SW 1271 (cell line): ENCODE measurements at places on chromosomes 3 and 15.

DNA sequence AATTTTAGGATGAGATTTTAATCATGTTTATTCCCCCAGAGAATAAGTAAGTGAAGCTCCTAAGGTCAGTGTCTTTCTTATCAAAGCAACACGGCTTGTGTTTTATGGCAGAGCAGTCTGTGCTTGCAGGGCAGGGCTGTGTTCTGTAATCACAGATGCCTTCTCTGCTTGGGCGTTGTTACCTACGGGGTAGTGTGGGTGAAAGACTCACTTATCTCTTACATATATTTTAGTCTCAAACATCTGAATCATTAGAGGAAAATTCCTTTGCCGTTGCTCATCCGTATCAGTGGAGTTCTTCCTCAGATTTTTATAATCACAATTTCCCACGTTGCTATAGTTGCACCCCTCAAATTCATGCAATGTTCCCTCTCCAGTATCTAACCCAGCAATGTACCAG is 271.7 kb upstream of the MEIS2 start:
- DNase-seq: no peak

GRCh38 chr3:43707998-43708397 is 17.3 kb downstream of the ABHD5 start:
- peak; percentile 50 for DNase-seq

DNA sequence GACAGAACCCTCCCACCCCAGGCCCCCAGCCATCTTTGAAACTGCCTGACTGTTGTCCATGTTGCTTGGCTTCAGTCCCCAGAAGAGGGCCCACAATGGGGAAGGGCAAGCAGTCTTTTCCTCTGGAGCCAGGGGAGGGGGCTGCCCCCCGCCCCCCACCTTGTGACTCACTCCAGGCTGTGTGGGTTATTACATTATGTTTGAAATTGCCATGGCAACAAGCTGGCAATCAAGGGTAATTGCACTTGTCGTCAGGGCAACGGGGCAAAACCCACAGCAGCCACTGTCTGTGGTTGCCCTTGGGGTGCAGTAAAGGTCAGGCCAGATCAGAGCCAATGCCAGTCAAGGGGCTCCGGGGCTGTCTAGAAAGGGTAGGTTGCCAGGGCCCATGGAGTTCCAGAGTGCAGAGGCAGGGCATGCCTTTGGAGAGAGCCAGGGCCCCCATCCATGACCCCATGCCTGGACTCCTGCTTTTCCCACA is 3.1 kb upstream of the CAMKV start:
- no peak for DNase-seq

- DNase-seq: no peak
These were observed 142.9 kb upstream of the TP63 start for GRCh38 chr3:189488241-189488767.

DNA sequence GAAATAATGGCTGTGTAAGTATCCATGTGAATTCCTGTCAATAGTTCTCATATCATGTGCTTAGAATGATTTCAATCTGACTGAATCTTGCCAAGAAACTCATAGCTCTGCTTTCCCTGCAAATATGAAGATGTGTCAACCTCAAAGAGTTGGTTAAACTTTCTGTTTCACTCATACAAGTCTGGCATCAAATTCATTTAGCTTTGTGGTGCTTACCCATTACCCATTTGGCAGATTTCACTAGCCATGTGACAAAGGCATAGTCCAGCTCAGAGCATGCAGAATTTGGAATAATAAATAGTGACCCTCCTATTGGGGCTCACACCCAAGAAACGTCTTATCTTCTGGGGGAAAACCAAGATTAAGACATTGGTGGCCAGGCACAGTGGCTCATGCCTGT is 256.6 kb upstream of the TPRG1 start:
- no peak for DNase-seq

GRCh38 chr3:52246728-52247408 is 1.3 kb downstream of the PPM1M start:
- DNase-seq: no peak

DNA sequence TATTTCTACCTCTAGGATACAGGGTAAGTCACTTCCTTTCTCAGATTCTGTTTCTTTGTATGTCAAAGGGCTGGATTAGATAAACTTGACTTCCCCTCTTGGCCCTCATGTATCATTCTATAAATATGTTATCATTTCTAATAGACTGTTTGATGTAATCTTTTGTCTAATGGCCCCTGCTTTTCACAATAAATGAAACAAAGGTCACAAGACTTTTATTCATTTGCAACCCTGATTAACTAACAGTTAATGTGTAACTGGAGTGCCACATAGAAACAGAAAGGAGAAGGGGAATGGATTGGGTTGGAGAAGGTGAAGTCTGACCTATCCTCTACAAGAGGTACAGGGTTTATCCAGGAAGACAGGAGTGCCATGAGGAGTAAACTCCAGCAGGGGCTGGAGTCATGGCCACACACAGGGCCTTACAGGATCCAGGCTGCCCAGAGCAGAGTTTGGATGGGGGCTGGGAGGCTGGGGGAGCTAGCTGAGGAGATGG is 8.0 kb upstream of the B3GNT5 start:
- DNase-seq: no peak

GRCh38 chr15:78408355-78408640 is 29.7 kb upstream of the IREB2 start:
- no peak for DNase-seq

DNA sequence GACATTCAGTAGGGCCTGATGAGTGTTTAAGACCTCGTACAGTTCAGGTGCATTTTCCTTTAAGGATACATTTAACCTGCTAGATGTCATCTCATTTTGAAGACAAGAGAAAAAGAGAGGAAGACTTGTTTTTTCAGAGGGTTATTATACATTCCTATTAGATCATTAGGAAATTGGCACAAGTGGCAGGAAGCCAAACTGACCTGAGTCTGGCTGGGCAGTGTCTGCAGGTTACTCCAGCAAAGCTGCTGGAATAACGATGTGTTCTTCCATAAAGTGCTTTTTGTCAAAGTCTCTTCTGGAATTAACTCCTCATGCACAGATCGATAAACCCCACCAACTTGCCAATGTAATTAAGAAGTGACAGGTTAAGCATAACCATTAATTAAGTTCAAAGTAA is 396.4 kb upstream of the TPRG1 start:
- no peak for DNase-seq

DNA sequence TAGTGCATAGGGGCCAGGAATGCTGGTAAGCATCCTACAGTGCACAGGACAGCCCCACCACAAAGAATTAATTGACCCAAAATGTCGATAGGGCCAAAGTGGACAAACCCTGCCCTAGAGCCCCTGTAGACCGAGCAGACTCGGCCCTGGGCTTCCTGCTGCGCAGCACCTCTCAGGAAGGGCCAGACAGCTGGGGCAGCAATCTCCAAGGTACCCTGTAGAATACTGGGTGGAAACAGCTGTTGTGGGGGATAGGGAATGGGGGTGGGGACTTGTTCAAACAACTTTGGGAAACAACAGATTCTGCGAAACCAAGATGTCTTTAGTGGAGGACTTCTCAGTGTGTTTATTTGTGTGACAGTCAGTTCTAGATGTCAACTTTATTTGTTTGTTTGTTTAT is 67.1 kb downstream of the MRPL46 start:
- DNase-seq: no peak

DNA sequence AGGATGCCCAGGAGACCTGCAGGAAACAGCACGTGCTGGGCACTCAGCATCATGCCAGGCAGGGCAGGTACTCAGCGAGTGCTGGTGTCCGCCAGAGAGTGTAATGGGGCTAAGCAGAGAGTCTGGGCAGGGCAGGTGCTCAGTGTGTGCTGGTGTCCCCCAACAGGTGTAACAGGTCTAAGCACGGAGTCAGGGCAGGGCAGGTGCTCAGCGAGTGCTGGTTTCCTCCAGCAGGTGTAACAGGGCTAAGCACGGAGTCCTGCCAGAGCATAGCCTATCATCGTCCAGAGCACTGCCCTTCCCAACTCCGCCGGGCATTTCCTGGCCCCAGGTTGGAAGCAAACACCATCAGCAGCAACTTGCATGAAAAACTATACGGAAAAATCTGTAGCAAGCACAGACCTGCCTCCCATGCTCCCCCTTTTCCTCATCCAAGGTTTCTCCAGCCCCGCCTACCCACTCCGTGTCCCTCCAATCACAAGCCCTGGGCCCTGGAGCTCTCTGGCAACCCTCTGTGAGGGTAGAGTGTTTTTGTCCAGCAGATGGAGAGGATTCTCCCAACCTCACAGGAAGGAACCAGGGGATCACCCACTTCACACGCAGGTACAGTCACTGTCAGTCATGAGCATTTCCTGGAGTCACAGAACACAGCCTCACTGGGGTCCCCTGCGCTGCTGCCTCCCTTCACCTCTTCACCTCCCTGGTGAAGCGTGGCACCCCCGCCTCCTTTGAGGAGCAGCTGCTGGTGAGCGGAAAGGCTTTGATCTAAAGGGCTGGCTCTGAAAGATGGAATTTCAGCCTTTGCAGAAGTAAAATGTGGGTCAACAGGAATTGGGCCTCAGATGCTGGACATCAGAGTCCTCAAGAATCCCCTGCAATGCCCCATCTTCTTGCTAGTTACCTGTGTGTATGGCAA is 302.5 kb downstream of the OCA2 start:
- no peak for DNase-seq

- no peak for DNase-seq
These were observed 64.3 kb downstream of the MTHFS start for GRCh38 chr15:79832367-79833120.

- no peak for DNase-seq
These were observed 41.4 kb downstream of the STARD5 start for GRCh38 chr15:81282606-81282895.

GRCh38 chr15:71278989-71279756 is 163.9 kb downstream of the THSD4 start:
- DNase-seq: no peak

DNA sequence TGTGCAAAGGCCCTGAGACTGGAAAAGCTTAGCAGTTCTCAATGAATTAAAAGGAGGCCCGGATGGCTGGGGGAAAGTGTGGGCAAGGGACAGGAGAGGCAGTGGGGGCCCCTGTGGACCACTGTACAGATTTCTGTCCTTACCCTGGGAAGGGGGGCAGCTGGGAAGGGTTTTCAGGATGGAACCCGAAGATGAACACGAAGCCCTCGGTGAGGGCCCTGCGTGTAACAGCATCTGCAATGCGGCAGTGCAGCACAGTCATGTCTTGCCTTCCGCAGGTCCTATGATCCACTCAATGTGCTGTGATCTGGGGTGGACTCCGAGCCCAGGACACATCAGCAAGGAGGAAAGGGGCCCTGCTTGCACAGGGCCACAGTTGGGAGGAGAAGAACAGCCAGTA is 7.9 kb upstream of the ATP2B2 start:
- DNase-seq: no peak

- no peak for DNase-seq
These were observed 142.9 kb downstream of the NEO1 start for GRCh38 chr15:73195166-73195565.

DNA sequence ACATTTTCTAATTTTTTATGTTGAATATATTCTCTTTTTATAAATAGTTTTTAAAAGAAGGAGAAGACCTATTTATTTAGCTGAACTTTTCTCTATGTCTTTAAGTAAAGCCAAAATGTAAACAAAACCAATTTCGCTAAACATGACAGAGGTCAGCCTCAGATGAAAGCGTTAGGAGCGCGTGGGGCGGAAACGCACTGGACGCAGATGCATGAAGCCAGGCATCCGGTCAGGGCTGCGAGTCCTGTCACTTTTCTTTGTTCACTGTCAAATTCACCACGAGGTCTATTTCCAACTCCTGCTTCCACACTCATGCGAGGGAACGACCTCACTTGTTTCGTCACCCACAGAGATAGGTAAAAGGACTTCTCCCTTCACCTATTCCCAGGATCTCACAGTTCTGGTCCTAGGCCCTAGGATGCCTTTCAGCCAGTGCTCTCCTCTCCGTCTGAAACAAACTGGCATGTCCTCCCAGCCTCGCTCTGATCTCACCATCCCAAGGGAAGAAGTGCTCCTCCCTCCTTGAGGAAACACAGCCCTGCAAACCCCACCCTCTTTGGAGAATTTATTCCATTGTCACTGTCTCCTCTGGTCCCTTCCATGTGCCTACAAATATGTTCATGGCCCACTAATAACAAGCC is 57.9 kb downstream of the ITGB5 start:
- DNase-seq: no peak

- no peak for DNase-seq
These were observed 72.7 kb upstream of the HACD2 start for GRCh38 chr3:123657568-123657967.

DNA sequence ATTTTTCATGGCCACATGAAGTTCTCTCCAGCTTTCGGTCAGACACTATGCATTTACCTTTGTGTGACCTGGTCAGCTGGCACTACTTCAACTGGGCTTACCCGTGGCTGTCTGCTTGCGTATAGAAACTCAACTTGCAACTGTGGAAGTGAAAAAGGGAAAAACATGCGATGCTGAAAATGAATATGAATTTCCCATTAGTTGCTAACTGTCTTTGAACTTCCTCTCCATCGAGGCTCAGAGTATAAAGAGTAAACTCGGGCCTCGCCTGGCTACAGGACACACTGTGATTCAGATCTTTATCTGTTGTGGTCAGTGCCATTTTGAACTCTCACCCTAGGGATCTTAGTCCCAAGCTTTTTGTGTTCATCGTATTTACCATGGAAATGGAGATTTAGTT is 26.8 kb downstream of the NFKBIZ start:
- no peak for DNase-seq

DNA sequence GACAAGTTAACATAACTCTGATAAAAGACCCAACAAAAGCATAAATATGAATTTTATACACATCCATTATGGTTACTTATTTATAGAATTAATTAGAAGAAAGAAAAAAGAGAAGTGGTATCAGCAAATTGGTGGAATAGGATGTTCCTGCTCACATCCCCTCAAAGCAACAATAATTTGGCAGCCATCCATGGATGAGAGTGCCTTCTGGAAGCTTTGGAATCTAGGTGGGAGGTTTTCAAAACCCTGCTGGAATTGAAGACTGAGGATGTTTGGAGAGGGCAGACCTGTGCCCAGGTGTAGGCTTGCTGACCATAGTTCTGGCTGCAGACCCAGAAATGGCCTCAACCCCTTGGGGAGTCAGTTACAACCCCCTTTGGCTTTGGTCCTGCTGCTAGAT is 91.2 kb downstream of the EDEM1 start:
- DNase-seq: no peak

GRCh38 chr3:24135280-24135679 is 190.2 kb downstream of the NR1D2 start:
- DNase-seq: no peak

DNA sequence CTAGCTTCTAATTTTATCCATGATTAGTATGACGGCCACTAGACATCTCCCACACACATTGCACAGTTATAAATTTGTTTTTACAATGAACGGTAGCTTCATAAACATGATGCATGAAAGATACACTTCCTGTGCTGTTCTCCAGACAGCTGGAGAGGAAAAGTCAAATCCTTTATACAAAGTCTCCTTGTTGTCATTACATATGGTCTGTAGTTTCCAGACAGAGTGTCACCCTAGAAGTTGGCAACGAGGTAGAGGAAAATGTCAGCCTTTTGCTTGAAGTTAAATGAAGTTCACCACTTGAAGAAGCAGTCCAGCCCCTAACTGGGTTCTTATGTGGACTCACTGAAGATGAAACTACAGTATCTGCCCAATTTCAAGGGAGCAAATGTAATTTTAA is 253.0 kb upstream of the P2RY1 start:
- DNase-seq: no peak

GRCh38 chr3:171256445-171257250 is 203.6 kb downstream of the TNIK start:
- no peak for DNase-seq

- no peak for DNase-seq
These were observed 8.7 kb downstream of the SLMAP start for GRCh38 chr3:57764794-57765193.

- DNase-seq: no peak
These were observed 13.3 kb upstream of the TNFSF10 start for GRCh38 chr3:172536505-172536904.
